ENCODE measurements at places on chromosomes 2 and 18.

DNA sequence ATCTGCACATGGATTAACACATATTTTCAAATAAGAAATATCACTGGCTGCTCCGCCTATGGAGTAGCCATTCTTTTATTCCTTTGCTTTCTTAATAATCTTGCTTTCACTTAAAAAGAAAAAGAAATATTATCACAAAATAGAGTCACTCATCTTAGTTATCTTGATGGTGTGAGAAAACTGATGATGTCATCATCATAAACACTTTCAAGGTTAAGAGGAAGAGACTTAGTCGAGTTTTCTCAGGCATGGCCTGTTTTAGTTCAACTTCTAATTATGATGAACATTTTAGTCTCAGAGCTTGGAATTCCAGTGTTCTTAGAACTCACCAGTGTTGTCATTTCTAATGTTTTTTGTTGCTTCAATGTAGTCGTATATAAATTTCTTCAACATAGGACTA lies 506.1 kb downstream of the PTPRM start:
- no peak for DNase-seq

- no peak for DNase-seq
Observed at GRCh38 chr2:219991116-219991515, 363.7 kb downstream of the SLC4A3 start.

- DNase-seq = no peak
Observed at GRCh38 chr2:9212010-9212635, 5.5 kb downstream of the ASAP2 start.

DNA sequence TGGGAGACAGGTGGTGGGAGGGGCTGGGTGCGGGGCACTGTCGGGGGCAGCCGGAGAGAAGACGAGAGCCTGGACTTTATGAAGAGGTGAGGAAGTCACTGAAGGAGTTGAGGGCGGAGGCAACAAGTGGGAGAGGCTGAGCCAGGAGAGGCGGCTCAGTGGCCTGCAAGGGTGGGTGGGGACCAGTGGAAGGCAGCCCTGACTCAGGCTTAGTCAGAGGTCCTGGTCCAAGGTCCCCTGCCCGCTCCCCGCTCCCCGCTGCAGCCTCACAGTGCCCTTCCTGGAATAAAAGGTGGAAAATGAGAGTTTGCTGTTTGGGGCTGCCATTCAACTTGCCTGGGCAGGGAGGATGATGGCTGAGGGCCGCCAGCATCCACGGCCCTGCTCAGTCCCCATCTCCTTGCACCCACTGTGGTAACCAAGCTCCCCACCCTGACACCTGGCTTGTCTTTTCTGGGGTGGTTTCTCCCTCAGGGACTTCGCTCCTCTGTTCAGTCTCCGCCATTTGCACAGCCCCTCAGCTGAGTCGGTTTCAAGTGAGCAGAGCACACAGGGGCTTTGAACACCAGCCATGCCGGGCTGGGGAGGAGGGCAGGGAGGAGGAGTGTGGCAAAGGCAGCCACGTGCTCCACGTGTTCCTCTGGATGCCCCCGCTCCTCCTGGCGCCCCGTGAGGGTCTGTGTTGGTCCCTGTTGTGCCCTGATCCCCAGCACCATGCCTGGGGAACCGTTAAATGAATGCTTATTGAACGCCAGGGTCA lies 13.7 kb upstream of the RALB start:
- no peak for DNase-seq

DNA sequence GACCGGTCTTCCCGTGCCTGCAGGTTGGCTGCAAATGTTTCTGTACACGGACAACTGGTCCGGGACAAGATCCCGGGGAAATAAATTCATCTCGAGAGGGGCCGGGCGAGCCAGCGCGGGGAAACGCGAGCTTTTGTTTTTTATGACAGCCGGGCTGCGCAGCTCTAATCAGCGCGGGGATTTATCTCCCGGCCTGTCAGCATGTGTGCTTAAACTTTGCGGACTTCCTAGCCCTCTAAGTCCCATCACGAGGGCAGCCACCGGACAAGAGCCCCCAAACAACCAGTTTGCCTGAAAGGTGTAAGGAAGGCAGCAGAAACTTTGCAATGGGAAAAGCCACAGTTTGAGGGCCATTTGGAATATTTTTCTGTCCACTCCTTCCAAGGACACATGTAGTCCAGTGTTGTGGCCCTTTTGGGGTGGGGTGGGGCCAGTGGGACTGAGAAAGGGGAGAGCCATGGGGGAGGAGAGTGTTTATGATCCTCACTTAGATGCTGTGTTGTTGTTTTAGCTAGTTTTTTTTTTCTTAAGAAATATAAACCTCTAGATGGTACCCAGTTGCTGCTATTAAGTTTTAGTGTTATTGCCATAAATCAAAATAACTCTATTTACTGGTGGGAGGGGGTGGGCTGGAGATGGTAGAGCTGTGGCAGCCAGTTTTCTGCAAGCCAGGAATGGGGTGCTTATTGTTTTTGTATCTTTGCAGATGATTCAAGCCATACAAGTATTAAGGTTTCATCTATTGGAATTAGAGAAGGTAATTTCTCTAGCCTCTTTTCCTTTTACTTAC lies 6.0 kb downstream of the MEIS1 start:
- DNase-seq = no peak

DNA sequence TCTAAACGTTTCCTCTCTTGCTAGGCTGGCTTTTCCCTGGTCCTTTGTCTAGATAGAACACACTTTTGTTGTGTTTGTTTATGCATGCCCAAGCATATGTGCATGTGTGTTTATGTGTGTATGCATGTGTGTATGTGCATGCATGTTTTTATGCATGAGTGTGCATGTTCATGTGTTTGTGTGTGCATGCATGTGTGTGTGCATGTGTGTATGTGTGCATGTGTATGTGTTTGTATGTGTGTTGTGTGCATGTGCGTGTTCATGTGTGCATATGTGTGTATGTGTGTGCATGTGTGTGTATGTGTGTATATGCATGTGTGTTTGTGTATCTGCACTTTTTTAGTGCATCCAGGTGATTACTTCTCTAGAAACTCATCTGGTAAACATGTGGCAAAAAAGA lies 558.0 kb downstream of the GALR1 start:
- no peak for DNase-seq

DNA sequence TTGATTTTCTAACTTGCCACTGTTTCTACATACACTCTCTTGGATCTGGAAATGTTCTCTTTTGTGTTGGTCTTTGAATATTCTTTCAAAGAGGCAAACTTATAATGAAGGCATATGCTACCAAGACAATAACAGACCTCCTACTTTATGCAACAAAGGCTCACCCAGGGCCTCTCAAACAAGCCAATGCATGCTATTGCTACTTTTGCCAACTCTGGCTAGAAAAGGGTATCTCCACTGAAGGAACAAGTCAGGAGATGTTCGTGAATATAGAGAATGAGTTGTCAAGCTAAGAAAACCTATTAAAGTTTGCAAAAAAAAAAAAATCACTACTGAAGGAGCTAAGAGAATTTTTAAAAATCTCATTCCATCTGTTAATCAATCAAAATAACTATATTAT lies 15.9 kb upstream of the DSG2 start:
- DNase-seq = no peak

DNA sequence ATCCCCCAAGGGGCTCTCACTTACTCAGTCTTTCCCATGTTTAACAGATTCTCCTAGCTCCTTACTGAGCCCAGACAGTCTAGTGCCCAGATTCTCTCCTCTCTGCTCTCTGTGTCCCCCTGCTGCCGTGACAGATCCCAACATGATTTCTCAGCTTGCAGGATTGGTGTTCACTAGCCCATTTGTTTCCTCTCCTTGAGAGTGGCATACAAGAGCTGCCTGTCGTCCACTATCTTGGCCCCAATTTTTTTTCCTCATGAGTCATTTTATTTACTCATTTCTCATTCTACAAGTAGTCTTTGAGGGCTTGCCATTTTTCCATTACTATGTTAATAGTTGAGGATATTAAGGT lies 199.9 kb upstream of the FN1 start:
- no peak for DNase-seq

DNA sequence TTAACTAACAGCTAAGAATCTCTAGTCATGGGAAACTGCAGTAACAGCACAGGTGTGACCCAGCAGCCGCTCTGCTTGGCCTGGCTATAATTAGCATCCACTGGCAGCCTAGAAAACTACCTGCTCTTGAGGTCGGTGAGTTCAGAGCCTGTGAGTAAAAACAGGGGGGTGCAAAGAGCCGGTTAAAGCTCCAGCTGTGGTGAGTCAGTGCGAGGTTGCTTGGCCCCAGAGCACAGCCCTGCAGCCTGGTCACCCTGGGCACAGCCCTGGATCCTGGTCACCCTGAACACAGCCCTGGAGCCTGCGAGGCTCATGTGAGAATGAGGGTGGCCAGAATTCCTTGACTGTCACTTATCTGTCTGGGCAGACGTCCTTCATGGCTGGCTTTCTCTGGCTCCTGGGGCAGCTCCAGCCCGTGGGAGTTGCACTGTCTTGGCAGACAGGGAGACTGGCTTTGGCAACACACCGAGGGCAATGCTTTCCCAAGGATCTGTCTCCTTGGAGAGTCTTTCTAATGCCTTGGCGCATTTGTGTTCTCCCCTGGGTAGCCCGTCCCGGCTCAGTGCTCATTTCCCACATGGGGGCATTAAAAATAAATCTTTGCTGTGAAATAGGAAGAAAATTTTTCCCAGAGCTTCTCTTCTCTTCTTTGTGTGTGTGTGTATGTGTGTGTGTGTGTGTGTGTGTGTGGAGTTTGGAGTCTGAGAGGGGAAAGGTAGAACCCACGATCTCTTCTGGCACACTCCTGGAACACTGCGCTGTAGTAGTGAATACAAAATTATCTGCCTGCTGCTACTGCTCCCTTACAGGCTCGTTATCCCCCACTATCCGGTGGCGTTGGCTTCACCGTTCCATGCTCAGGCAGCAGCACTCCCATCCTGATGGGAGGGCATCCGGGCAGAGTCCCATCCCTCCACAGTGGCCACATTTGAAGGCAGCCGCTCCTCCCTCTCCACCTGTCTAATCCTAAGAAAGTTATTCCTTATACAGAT lies 250.2 kb upstream of the MEX3C start:
- no peak for DNase-seq

- DNase-seq = no peak
Observed at GRCh38 chr2:190121971-190122370, 59.4 kb upstream of the MSTN start.

DNA sequence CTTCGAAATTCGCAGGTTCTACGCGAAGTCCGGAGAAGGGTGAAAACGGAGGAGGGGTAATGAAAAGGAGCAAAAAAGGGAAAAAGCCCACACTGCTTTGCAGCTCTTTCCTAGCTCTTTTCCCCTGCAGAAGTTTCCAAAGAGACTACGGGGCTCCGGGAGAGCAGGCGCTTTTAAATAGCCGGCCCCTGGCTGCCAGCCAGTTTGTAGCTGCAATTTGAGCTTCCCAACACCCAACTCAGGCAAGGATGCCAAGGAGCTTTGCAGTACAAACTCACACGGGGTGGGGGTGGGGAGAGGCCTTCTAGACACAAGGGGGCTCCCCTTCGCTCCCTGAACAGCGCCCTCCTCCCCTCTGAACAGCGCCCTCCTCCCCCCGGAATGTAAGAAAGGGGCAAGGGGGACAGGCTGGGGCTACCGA lies at the start of gene IGFBP5:
TSS of gene IGFBP5 (minus strand) at position 149 of the 421 bp plus-strand sequence. CDS start 774 bp downstream, outside the sequence.
- DNase-seq = peak; percentile 83

DNA sequence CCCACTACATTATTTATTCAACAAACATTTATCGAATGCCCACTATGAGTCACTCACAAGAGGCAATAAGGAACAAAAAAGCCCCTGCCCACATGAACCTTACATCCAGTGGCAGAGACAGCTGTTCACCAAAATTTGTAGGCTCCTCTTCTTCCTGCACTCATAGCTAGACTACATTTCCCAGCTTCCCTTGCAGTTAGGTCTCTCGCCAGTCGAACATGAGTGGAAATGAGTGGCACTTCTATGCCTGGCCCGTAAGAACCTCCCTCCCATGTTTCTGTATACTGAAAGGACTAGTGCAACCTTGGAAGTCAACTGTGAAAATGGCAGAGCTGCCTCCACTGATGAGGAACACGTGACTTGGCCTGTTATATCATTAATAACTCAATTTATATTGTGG lies 19.4 kb upstream of the NCOA1 start:
- no peak for DNase-seq

Measured in NCI-H1092 (cell line).